NCI-H1417 treated with DMSO at 0.1 percent for 48 hours (cell line): ENCODE measurements at places on chromosomes 5 and 9.
A peak's percentile ranks its signal among the peaks of the same experiment; 100 is the strongest.

DNA sequence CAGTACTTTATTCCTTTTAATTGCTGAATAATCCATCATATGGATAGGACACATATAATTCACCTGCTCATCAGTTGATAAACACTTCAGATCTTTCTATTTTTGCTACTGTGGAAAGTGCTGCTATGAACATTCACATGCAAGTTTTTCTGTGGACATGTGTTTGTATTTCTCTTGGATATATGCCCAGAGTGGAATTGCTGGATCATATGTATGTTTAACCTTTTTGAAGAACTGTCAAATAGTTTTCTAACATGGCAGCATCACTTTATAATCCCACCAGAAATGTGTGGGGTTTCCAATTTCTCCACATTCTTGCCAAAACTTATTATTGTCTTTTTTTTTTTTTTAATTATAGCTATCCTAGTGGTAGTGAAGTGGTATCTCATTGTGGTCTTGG is 15.1 kb downstream of the CARTPT start:
- no peak for DNase-seq

DNA sequence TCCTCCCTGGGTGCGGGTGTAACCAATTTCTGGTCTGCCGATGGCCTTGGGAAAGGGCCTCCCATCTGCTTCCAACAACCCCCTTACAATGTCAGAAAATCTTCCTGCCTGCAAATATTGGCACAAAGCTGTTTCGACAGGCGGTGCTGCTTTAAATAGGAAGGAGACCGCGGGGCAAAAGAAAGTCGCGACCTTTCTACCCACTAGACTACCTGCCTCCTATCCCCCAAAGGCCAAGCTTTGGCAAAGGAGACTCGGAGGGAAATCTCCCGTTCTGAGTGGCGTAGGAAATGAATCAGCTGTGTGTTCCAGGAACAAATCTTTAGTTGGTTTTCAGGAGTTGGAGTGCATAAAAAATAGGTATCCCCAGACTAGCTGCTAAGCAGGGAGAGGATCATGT is 36.8 kb upstream of the NFIB start:
- DNase-seq, result no peak

DNA sequence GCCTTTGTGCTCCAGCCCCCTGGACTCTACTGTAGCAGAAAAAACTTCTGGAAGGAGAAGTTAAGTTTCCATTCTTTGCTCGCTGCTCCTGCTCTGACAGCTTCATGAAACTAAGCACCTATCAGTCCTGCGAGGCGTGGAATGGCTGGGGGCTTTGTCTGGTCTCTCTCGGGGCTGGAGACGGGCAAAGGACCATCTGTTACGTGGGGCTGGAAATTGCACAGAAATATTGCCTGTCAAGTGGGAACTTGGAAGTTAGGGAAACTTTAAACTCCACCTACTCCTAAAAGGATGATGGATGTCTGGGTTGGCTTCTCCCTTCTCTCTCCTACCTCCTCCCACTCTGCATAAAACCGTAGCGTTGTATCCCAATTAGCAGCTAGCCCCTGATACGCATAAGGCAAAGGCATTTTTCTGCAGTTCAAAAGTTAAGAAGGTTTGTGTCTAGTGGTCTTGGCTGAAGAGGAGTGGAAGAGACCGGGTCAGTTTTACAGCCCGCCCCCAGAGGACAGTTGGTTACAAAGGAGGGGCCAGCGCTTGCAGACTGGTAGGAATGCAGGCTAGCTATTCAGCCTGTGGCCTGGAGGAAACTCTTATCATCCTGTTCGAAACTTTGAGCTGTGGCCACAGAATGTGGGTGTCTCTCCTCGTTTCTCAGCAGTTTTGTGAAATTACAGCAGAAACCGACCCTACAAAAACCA is 1.3 kb downstream of the FBXL7 start:
- no peak for DNase-seq

- DNase-seq, result no peak
Measured at GRCh38 chr5:62100201-62100600, 205.8 kb upstream of the KIF2A start.

DNA sequence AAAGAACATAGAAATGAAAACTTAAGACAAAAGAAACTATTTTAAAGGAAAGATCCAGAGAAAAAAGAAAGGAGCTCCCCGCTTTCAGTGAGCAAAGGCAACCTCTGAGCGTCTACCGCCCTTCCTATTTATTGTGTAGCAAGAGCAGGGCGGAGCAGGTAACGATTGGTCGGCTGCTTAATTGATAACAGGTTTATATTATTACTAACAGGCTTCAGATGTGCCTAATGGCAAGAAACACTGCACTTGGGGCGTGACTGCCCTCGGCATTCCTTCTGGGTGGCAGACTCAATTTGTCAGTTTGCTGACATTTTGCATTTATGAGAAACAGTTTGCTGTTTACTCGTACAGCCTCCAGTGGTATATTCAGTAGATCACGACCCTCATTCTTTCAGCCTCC is 482.7 kb upstream of the C9orf72 start:
- DNase-seq, result no peak

- DNase-seq, result no peak
Measured at GRCh38 chr5:172899436-172899835, 59.8 kb upstream of the RPL26L1 start.

- no peak for DNase-seq
Measured at GRCh38 chr5:4097199-4097598, 501.6 kb downstream of the IRX1 start.

- peak; percentile 8 for DNase-seq
Measured at GRCh38 chr9:126558051-126558665, 55.6 kb upstream of the LMX1B start.

- DNase-seq, result no peak
Measured at GRCh38 chr9:128007566-128008138, 26.9 kb upstream of the EEIG1 start.

DNA sequence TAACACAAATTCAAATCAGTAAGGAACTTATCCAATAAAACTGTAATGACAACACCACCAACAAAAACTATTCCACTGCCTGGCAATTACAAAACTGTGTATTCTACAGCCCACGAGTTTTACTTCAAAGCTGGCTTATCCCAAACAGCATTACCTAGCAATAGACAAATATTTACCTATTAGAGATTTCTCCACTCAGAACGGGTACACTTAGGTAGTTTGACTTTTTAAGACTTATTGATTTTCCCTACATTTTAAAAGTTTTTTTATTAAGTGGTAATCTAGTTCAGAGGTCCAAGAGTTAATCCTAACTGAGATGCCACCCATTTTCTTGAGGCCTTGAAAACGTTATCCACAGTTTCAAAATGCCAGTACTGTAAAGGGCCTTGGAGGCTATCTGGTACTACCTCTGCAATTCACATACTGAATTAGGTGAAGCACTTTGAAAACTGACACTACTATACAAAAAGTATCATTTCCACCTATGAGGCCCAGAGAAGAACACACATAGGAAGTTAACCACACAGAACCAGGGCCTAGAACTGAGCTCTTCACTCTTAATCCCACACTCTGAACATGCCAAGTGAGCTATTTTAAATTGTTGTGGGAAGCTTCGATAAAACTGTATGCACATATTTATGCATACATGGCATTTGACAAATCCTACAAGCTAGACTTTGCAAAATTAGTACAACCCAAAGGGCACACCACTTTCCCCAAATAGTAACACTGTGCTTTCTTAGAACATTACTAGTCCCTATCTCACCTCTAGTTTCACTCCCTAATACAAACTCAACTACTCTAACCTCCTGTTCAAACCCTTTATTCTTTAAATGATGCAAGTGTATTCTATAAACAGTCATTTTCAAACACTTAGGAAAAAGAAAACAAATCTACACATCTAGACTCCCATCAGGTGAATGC is 2.1 kb downstream of the NADK2 start:
- DNase-seq, result no peak

DNA sequence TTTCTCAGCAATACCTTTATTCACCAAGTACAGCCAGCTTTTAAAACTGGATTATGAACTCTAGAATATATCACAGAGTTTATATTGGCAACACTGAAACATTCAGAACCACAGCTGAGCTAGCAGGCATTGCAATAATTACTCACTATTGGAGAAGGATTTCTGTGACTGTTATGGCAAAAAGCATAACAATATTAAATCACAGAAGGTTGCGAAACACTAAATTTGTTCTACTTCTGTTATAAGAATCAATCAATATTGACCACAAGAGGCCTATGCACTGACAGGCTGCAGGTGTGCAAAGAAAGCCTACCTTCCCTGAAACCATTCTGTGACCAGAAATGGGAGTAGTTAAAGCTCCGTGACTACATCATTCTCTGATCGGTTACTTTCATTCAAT is 59.2 kb downstream of the AP3B1 start:
- no peak for DNase-seq
